Activated naive CD8-positive, alpha-beta T cell treated with anti-CD3 and anti-CD28 coated beads, Interleukin-2, amount 50 U/mL, for 24 hours (primary cell): ENCODE measurements at places on chromosomes 12 and 14.

DNA sequence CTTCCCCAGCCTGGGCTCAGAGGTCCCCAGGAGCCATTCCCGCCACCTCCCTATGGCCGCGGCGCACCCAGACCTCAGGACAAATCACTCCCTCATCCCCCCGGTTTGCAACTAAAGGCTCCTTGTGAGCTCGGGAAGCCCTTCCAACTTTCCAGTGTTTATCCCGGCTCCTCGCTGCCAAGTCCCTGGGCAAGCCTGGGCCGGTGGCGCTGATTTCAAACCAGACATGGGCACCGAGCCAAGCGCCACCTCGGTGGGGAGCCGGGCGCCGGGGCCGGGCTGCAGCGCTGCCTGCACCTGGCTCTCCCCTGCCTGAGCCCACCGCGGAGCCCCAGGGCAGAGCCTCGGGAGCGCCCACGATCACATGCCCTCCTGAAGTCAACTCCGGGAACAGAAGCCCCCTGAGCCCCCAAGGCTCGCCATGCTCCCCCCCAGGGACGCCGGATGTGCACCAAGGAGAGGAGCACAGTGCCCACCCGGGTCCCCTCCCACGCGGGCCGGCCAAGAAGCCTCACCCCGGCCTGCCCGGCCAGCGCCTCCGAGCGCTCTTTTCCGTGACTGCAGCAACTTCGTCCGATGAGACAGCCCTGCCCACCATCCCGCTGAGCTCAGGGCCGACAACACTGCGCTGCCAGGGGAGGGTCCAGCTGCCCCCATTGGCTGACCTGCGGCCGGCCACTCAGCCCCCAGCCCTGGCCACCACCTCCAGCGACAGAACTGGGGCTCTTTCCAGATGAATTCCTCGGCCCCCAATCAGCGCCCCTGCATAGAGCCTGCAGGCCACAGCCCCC, 50.0 kb downstream of the NCOR2 start:
- peaks cover 24% of the 10 kb centered on the region for H3K4me1 ChIP-seq
- H3K27ac ChIP-seq, result no peak overlapping the region
- DNase-seq, result no peak
- peaks cover 5% of the 10 kb centered on the region for H3K36me3 ChIP-seq
- no peak overlapping the region for H3K4me3 ChIP-seq
- H3K27me3 ChIP-seq, result no peaks in the 10 kb centered on the region

GRCh38 chr12:115870021-115870420, 407.5 kb downstream of the MED13L start:
- no peak overlapping the region for H3K4me3 ChIP-seq
- DNase-seq, result no peak
- H3K4me1 ChIP-seq, result no peaks in the 10 kb centered on the region
- H3K27me3 ChIP-seq, result peaks cover 37% of the 10 kb centered on the region

GRCh38 chr12:53461059-53461458, 9.2 kb downstream of the PCBP2 start:
- no peak for DNase-seq
- H3K4me1 ChIP-seq, result peaks cover 53% of the 10 kb centered on the region
- peaks cover 90% of the 10 kb centered on the region for H3K36me3 ChIP-seq

- H3K4me1 ChIP-seq, result no peaks in the 10 kb centered on the region
- peaks cover 3% of the 10 kb centered on the region for H3K27me3 ChIP-seq
- no peak overlapping the region for H3K27ac ChIP-seq
- H3K4me3 ChIP-seq, result no peak overlapping the region
- no peaks in the 10 kb centered on the region for H3K36me3 ChIP-seq
Observed at GRCh38 chr12:94575645-94576403, 74.5 kb downstream of the TMCC3 start.

GRCh38 chr12:53217931-53218307, 10.9 kb upstream of the ITGB7 start:
- DNase-seq, result no peak
- H3K36me3 ChIP-seq, result peaks cover 9% of the 10 kb centered on the region
- H3K27me3 ChIP-seq, result no peaks in the 10 kb centered on the region
- peak overlapping the region; percentile 87 for H3K4me3 ChIP-seq

DNA sequence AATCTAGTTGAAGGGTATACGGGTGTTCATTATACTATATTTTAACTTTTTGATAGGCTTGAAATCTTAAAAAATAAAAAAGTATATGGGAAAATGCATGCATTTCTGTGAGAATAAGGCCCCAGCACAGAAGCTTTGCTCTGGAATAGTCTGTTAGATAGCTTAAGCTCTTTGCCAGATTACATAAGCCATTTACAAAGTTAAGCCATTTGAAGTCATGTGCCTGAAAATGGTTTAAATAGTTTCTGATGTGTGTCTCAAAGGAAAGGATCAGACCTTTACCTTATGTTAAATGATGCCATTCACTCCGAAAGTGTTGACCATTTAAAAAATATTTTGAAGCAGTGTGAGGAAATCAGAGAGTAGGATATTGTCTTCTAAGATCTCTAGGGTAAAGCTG, 51.3 kb downstream of the WASHC4 start:
- H3K27ac ChIP-seq, result no peak overlapping the region
- H3K27me3 ChIP-seq, result no peaks in the 10 kb centered on the region
- peaks cover 3% of the 10 kb centered on the region for H3K4me1 ChIP-seq
- no peak for DNase-seq
- peaks cover 39% of the 10 kb centered on the region for H3K36me3 ChIP-seq
- no peak overlapping the region for H3K4me3 ChIP-seq

DNA sequence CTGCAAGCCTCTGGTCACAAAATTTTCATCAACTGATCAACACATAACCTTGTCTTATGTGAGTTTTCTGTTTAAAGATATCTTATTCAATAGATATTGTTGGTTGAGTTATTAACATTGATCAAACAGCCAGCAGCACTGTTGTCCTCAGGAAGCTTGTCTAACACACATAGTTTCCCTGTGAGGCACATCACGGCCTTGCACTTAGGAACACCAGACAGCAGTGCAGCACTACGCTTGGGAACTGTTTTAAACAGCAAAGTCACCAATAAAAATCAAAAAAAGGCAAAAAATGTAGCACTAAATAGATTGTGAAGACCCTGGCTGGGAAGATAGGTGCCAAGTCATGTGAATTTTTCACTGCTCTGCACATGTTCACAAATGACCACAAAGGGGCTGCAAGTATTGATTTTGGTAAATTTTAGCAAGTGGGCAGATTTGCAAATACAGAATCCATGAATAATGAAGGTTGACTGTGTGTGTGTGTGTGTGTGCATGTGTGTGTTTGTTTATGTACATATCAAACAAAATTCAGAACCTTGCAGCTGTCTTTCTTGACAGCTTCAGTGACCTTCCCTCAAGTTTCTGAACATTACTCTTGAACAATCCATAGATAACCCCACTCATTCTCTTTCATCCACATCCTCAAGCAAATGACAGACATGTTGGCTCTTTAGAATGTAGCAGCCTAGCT, 28.9 kb downstream of the VDR start:
- no peaks in the 10 kb centered on the region for H3K27me3 ChIP-seq
- H3K4me1 ChIP-seq, result peaks cover 49% of the 10 kb centered on the region
- H3K4me3 ChIP-seq, result no peak overlapping the region
- H3K36me3 ChIP-seq, result peaks cover 88% of the 10 kb centered on the region
- no peak overlapping the region for H3K27ac ChIP-seq

GRCh38 chr14:63633801-63634200, 7.9 kb downstream of the WDR89 start:
- H3K27me3 ChIP-seq, result no peaks in the 10 kb centered on the region
- peaks cover 42% of the 10 kb centered on the region for H3K36me3 ChIP-seq
- H3K4me3 ChIP-seq, result no peak overlapping the region
- DNase-seq, result no peak
- H3K4me1 ChIP-seq, result peaks cover 43% of the 10 kb centered on the region

DNA sequence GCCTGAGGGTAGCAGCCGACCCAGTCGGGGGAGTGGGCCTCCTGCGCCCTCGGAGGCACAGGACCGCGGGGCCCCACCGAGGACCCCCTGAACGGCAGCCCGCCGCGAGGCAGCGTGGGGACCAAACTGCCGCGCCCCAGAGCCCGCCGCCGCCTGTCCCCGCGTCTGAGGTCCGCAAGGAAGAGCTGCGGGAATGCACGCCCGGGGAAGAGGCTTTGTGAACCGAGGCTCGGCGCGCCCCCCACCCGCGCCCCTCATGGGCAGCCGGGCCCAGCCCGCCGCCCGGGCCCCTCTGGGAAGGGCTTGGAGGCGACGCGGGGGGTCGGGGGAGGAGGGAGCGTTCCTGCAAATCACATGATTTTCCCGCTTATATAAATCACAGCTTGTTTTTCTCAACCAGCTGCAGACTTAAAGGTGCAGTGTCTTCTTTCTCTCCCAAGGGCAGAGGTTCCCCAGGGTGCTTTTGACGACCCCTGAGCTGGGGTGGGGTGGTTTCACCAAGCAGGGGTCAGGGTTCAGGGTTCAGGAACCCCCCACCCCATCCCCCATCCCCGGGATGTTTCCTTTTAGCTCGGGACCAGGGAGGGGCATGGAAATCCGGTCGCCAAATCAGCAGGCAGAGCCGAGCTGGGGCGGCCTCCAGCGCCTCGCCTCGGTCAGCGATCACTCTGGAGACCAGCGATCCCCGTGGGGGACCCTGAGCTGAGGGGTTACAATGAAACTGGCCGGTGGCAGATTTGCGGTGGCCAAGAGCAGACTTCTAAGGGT, 44.7 kb upstream of the ATP23 start:
- H3K4me1 ChIP-seq, result peaks cover 68% of the 10 kb centered on the region
- H3K4me3 ChIP-seq, result peak overlapping the region; percentile 65
- H3K36me3 ChIP-seq, result no peaks in the 10 kb centered on the region
- peak overlapping the region; percentile 74 for H3K27ac ChIP-seq
- H3K27me3 ChIP-seq, result peaks cover 5% of the 10 kb centered on the region
- DNase-seq, result peak; percentile 27

- H3K36me3 ChIP-seq, result no peaks in the 10 kb centered on the region
- no peak overlapping the region for H3K27ac ChIP-seq
- no peak for DNase-seq
Observed at GRCh38 chr14:60684203-60684602, 34.9 kb upstream of the SIX1 start.

- H3K4me3 ChIP-seq, result no peak overlapping the region
- no peak for DNase-seq
- H3K27me3 ChIP-seq, result no peaks in the 10 kb centered on the region
- no peaks in the 10 kb centered on the region for H3K4me1 ChIP-seq
Observed at GRCh38 chr12:114901316-114901715, 217.3 kb upstream of the TBX3 start.

GRCh38 chr14:35992816-35993683, 166.9 kb downstream of the BRMS1L start:
- H3K27me3 ChIP-seq, result no peaks in the 10 kb centered on the region
- H3K27ac ChIP-seq, result no peak overlapping the region
- no peaks in the 10 kb centered on the region for H3K36me3 ChIP-seq

DNA sequence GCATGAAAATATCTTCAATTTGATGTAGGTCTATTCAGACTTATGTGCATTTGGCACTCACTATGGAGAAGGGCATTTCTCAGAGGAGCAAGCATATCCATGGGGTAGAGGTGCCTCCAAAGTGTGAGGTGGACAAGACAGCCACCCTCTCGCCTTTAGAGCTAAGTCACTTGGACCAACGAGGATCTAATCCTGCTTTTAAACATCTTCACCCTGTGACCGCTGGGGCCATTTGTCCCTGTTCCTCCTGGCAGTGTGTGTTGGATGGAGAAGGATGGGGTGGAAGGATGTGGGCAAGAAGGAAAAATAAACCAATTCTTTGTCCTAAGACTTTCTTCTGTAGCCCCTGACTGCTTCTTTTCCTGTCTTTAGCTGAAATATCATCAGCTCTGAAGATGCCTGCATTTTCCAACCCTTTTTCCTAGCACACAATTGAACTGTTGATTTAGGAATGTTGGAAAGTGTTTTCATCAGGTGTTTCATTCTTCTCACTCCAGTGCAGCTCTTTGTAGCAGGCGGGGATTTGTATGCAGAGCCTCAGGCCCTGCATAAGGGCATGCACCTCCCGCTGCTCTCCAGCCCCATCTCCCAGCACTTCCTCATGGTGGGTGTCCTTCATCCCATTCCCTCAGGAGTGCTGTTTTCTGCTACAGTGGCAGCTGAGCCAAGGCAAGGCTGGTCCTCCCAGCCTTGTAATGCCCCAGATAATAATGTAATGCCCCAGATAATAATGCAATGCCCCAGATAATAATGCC, 5.3 kb downstream of the FGF6 start:
- H3K4me1 ChIP-seq, result peaks cover 11% of the 10 kb centered on the region
- peaks cover 2% of the 10 kb centered on the region for H3K27me3 ChIP-seq
- DNase-seq, result no peak
- no peaks in the 10 kb centered on the region for H3K36me3 ChIP-seq

DNA sequence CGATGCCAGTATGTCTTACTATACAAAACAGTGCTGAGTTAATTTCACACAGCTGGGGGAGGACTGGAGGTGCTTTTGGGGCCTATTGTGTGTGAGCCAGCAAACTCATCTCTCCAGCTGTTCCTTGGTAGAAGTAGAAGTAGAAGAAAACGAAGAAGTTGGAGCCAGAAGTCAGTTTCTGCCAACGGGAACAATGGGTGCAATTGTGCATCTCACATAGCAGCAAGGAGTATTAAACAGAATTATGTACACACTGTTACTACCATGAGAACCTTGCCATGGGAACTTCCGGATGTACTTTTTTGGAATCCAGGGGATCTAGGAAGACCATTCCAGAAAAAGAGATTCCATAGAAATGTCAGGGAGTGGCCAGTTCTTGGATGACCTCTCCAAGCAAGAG, 88.6 kb downstream of the VCPKMT start:
- H3K27me3 ChIP-seq, result no peaks in the 10 kb centered on the region
- DNase-seq, result no peak
- peaks cover 17% of the 10 kb centered on the region for H3K4me1 ChIP-seq
- H3K27ac ChIP-seq, result peak overlapping the region; percentile 3
- peaks cover 35% of the 10 kb centered on the region for H3K36me3 ChIP-seq

- H3K27me3 ChIP-seq, result no peaks in the 10 kb centered on the region
- peak overlapping the region; percentile 66 for H3K4me3 ChIP-seq
- H3K4me1 ChIP-seq, result peaks cover 96% of the 10 kb centered on the region
- H3K36me3 ChIP-seq, result no peaks in the 10 kb centered on the region
Observed at GRCh38 chr14:98189062-98189461, 1082.9 kb downstream of the BCL11B start.

GRCh38 chr12:117161460-117162166, 28.7 kb downstream of the FBXO21 start:
- H3K4me1 ChIP-seq, result no peaks in the 10 kb centered on the region
- DNase-seq, result no peak
- H3K27me3 ChIP-seq, result no peaks in the 10 kb centered on the region
- peaks cover 62% of the 10 kb centered on the region for H3K36me3 ChIP-seq
- no peak overlapping the region for H3K27ac ChIP-seq
- no peak overlapping the region for H3K4me3 ChIP-seq

- no peak overlapping the region for H3K27ac ChIP-seq
- H3K4me1 ChIP-seq, result no peaks in the 10 kb centered on the region
- no peaks in the 10 kb centered on the region for H3K27me3 ChIP-seq
- H3K4me3 ChIP-seq, result no peak overlapping the region
- H3K36me3 ChIP-seq, result no peaks in the 10 kb centered on the region
Observed at GRCh38 chr12:131867891-131868675, 26.3 kb upstream of the ULK1 start.

GRCh38 chr14:88481794-88482193, 73.0 kb downstream of the PTPN21 start:
- H3K27me3 ChIP-seq, result peaks cover 7% of the 10 kb centered on the region

DNA sequence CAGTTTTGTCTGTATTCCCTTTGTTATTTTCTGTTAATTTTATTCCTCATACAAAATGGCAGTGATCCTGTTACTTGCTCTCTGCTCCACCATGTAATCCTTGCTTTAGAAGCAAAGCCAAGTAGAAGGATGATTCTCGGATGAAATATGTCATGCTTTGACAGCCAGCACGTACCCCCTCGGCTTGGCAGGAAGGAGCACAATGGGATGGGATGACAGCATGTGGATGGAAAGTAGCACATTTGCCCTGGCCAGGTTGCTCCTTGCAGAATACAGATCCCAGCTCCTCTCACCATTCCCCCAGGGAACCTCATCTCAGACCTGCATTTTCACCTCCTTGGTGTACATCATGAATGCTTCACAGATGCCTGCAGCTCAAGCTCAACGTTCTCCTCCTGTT, 35.1 kb upstream of the ATF1 start:
- no peak overlapping the region for H3K27ac ChIP-seq
- peaks cover 38% of the 10 kb centered on the region for H3K36me3 ChIP-seq
- no peaks in the 10 kb centered on the region for H3K4me1 ChIP-seq
- no peaks in the 10 kb centered on the region for H3K27me3 ChIP-seq
- no peak for DNase-seq
